ENCODE measurements at places on chromosomes 4 and X.

DNA sequence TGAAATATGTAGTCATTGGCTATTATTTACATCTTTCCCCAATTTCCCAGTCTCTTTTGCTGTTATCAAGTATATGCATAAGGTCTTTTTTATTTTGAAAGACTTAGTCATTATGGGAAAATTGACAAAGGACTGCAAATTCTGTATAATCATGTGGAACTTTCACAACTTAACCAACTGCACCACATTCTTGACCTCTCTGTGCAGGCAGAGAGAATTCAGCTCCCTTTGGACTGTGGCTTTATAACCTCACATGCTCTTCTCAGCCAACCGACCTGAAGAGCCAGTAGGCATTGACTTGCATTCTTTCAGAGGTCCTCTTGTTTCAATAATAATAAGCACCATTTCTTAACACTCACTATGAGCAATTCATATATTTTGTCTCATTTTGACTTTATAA, 66.9 kb downstream of the ANXA3 start:
- DNase-seq: no peak

GRCh38 chrX:24415921-24416320, 49.2 kb upstream of the PDK3 start:
- DNase-seq: no peak

DNA sequence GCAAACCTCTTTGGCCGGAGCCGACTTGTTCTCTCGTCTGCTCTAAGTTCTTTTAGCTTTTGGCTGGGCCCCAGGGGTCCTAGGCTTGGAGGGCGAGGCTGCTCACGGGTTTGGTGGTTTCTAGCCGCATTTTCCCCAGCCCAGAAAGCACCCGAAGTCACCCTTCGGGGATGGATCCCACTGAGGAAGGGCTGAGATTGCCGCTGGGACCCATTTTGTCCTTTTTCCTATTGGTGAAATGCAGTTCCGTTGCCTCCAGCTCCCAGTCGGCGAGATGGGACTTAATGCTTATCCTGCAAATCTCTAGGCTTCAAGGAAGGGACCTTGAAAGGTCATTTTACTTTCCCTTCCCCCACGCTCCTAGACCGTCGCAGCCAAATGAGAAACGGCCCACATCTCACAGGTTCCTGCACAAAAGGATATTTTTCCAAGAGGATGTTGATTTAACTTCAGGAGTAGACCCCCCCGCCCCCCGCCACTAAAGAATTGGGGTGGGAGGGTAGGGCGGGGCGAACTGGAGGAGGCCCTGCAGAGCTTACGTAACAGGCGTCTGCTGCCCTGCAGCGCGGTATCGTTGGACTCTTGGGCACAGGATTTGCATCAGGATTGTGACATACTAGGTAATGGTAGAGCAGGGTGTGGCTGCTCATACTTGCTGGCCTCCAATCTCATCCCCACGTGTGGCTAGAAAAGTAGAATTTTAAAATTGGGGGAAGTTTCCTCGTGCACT, 564 bp downstream of the PGK1 start:
- DNase-seq: no peak

DNA sequence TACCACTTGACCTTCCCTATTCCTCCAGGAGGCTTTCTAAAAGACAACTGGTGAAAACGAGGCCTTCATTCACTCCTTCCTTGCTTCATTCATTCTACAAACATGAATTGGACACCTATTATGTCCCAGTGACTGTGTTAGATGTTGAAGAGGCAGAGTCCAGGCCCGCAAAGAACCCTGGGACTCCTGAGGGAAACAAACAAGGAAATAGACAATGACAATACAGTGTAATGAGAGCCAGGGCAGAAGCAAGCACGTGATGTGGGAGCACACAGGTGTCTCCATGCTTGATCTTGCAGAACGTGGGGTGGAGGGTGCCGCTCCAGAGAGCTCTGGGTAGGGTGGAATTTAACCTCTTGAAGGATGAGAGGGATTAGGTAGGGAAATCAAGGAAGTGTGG, 137.6 kb upstream of the KLF3 start:
- no peak for DNase-seq

DNA sequence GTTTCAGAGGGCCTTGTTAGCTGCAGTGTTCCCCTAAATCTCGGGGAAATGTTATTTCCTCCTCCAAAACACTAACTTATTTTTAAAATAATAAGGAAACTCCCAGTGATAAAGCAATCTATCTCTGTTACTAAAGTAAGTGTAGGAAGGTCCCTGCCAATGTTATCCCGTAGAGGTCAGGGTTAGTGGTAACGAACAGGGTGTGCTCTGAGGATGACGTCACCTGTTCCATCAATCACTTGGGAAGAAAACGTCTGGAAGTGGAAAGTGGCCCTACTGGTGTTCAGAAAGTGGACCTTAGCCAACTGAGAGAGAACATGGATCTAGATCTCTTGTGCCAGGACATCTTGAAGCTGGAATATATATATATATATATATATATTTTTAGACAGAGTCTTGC, 249.5 kb downstream of the BCOR start:
- DNase-seq: no peak

Data from smooth muscle cell of the brain vasculature (primary cell).